ENCODE measurements at places on chromosomes 12 and 14.
A peak's percentile ranks its signal among the peaks of the same experiment; 100 is the strongest.

DNA sequence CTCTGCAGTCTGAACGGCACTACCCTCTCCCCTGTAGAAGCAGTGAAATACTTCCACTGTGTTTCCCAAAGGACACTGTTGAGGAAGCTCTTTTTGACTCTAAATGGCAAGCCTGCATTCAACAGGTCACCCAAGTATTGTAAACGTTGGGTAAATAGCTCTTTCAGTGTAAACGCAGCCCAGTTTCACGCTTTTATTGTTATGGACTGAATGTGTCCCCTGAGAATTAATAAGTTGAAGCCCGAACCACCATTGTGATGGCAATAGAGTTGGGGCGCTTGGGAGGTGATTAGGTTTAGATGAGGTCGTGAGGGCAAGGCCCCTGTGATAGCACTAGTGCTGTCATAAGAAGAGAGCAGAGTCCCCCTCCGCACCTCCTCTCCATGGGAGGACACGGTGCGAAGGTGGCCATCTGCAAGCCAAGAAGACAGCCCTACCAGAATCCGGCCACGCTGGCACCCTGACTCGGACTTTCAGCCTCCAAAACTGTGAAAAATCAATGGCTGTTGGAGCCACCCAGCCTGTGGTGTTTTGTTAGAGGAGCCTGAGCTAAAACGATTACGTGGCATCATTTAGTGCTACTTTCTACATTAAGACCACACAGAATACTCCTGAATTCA is 1.1 kb downstream of the SERPINA10 start:
- no peak for DNase-seq

DNA sequence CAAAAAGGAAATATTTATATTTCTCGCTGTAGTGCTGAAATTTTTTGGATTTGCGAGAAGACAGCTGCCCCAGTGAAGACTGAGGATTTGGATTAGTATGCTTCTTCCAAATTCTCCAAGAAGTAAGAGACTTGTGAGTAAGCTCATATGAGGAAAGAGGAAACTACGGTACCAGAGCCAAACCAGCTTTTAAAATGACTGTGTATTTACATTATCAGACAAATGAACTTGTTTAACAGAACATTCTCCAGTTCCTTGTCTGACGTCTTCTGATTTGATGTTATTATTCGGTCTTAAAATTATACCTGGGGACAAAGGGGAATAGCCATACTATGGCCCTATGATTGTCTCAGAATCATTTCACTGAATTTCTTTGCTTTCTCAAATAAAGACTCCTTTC is 8.0 kb downstream of the CLEC12B start:
- no peak for DNase-seq

- DNase-seq, result no peak
These were observed 99.4 kb downstream of the EPS8 start for GRCh38 chr12:15689751-15690191.

- no peak for DNase-seq
These were observed 44.6 kb upstream of the KRAS start for GRCh38 chr12:25295361-25295760.

DNA sequence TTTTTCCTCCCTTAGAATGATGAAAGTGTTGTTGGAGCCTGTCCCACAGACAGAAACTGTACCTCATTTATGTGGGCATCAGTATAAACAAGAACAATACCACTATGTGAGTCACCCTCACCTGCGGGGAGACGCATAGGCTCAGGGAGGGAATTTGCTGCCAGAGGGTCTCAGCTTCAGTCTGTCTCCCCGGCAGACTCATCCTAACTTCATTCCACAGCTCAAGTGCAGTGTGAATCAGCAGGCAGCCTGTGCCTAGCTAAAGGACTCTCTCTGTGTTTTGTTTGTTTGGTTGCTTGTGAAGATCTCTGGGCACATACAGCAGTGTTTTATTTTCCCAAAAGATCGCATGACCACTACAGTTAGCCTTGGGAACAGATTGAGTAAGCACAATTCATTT is 98.9 kb downstream of the PRKCH start:
- DNase-seq, result no peak

DNA sequence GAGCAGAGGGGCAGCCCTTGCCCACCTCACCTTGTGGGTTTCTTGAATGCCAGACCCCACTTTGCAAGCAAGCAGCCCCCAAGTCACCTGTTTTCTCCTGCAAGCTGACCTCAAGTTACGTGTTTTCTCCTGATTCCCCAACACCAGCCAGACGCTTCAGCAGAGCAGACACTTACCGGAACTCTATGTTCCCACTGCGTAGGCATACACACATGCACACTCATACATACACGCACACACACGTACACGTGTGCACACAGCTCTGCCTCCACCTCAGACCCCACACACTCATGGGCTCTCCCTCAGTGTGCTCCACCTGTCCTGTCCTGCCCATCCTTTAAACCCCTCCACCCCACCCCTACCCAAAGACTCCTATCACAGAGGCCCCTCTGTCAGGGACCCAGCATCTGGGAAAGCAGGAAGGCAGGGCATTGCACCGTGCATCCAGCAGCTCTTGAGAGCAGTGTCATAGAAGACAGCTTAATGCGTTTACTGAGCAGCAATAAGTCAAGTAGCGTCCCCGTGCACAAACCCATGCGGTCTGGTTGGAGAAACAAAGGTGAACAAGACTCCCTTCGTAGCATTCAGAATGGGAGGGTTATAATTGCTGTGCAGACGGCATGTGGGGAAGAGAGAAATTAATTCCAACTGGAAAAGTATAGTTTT is 44.4 kb downstream of the TMEM63C start:
- no peak for DNase-seq

- no peak for DNase-seq
These were observed at the start of gene LRP1 for GRCh38 chr12:57127726-57128518. Gene LRP1, plus strand, starts transcription at chr12:57128483. Its CDS starts 482 bp downstream, at chr12:57128965.

DNA sequence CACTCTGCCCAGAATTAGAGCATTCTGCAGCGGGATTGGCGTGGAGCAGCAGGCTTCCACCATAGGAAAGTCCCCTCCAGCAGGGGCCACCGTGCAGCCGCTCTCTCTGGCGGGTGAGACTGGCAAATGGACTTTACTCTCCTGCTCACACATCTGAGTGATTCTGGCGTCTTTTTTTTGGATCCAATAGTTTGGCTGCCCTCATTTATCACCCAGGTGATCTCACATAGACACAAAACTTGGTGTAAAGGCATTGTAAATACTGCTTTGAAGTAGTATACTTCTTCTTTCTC is 130.3 kb downstream of the TGFB3 start:
- no peak for DNase-seq

- no peak for DNase-seq
These were observed 723.7 kb downstream of the C12orf50 start for GRCh38 chr12:87305481-87305880.

DNA sequence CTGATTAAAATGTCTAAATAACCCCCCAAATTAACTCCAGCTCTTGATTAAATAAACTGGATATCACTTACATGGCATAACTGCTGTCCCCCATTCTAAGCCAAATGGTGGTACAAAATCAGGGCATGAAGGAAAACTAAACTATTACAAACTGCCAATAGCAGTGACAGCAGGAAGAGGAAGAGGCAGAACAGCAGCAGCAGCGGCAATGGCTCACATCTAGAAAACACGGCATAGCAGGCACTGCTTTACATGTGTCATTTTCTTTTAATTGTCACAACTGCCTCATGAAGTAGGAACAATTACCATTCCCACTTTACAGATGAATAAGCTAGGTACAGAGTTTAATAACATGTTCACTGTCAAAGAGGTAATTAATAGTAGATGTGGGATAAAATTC is 92.0 kb downstream of the EPS8 start:
- no peak for DNase-seq

GRCh38 chr12:110688446-110689280 is at the start of gene HVCN1:
Gene HVCN1, minus strand, starts transcription at chr12:110689115. Its CDS starts 5,870 bp downstream, at chr12:110683245.
- DNase-seq, result no peak

GRCh38 chr12:4114986-4115385 is 158.6 kb upstream of the CCND2 start:
- DNase-seq, result no peak

DNA sequence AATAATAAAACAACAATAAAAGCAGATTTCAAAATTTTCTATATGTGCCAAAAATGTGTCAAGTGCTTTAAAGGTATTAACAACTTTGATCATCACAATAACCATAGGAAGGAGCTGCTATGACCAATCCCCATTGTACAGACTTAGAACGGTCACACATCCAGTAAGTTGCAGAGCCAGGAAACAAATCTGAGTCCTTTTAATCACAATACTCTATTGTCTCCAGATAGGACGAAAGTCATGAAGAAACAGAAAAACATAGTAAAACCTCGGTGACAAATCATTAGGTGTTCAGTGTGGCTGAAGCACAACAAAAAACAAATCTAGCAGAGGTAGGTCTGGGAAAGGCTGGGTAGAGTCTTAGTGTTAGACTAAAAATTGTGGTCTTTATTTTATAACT is 178.8 kb downstream of the GRIP1 start:
- DNase-seq, result no peak

- no peak for DNase-seq
These were observed 5.0 kb upstream of the MMP19 start for GRCh38 chr12:55847603-55848291.

DNA sequence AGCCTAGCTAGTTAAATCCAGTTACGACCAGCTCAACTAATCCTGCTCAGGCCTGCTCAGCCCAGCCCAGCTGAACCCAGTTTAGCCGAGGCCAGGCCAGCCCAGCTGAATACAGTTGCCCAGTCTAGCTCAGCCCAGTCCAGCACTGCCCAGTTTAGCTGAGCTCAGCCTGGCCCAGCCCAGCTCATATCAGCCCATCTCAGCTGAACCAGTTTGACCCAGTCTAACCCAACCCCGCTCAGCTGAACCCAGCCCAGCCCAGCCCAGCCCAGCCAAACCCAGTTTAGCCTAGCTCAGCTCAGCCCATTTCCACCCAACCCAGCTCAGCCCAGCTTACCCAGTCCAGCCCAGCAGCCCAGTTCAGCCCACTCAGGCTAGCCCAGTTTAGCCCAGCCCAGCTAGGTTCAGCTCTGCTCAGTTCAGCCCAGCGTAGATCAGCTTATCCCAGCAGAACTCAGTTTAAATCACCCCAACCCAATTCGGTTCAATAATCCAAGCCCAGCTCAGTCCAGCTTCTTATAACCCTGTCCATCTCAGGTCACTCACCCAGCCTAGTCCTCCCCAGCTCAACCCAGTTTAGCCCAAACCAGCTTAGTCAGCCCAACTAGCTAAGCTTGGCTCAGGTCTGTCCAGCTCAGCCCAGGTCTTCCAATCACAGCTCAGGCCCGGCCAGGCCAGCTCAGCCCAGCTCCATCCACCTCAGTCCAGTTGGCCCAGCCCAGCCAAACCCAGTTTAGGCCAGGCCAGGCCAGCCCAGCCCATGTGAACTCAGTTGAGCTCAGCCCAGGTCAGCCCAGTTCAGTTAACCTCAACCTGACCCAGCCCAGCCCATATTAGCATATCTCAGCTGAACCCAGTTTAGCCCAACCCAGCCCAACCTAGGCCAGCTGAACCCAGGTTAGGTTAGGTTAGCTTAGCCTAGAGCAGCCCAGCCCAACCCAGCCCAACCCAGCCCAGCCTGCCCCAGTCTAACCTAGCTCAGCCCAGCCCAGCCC is 76.7 kb downstream of the TMEM121 start:
- no peak for DNase-seq

DNA sequence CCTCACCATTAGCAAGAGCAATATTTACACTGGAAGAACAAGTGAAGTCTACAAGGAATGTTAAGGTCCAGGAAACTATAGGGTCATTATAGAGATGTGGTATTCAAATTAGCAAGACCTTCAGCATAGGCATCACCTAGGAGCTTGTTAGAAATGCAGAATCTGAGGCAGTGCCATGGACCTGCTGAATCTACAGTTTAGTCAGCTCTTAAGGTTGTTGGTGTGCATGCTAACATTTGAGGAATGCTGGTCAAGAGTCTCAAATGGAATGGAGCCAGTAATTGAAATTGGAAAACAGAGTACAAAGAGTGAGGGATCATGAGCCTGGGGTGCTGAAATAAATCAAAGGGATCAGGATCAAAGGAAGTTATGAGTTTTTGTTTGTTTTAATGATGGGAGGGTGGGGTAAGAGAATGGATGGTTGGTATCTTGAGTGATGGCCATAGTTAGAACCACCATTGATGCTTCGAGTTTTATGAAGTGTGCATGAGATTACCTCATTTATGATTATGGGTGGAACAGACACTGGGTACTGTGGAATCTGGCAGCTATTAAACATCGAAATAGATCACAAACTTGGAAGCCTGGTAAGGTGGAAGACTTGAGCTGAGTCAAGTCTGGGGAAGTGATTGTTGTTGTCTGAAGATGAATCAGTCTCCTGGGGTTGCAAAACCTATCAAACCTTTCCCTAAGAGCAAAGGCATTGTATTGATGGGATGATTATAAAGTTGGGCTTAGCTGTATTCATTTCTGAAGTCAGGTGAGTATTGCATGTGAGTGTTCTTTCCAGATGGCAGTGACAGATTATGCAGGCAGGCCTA is 323.3 kb upstream of the E2F7 start:
- DNase-seq, result no peak

GRCh38 chr12:131986910-131987309 is 37.2 kb downstream of the EP400 start:
- DNase-seq, result no peak

- no peak for DNase-seq
These were observed 85.6 kb upstream of the DIO3 start for GRCh38 chr14:101475456-101476257.

- no peak for DNase-seq
These were observed 186.7 kb downstream of the EFCAB11 start for GRCh38 chr14:89767861-89768268.

DNA sequence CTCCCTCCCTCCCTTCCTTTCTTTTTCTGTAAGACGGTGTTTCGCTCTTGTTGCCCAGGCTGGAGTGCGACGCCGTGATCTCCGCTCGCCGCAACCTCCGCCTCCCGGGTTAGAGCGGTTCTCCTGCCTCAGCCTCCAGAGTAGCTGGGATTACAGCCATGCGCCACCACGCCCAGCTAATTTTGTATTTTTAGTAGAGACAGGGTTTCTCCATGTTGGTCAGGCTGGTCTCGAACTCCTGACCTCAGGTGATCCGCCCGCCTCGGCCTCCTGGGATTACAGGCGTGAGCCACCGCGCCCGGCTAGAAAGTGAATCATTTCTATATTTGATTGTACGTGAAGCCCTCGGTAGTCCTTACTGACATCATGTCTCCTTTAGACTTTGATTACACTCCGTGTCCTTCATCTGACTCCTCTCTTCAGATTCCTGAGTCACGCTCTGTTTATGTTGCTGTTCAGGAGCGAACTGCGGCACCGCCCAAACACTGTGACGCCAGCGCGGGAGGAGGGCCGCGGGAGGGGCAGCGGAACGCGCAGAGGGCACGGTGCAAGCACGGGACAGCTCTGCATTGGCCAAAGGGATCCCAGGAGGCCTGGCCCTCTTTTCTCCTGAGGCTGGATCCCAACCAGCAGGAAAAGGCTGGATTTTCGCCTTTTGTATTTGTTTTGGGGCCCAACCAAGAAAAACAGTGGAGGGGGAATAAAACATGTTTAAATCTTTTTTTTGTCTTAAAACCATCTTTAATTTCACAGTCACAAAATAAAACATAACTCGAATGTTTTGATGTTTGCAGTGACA is 538 bp upstream of the GABARAPL1 start:
- DNase-seq, result peak; percentile 99

GRCh38 chr12:109958374-109958773 is 37.8 kb downstream of the GIT2 start:
- no peak for DNase-seq
